Aorta (tissue), 5 donors: ENCODE measurements at places on chromosomes 2 and 18. TPM values are rescaled to one million over a fixed set of nuclear protein-coding genes. Genes with fewer than 3 reads are reported as not detected.

The CBLN2 gene
- not detected for total RNA-seq

The CDK15 gene
- 7.7 TPM for total RNA-seq

The CROCC2 gene
- 0.45 TPM for total RNA-seq

The PFN4 gene
- total RNA-seq = 0.93 TPM

The KLF11 gene
- total RNA-seq = 30.7 TPM

DNA sequence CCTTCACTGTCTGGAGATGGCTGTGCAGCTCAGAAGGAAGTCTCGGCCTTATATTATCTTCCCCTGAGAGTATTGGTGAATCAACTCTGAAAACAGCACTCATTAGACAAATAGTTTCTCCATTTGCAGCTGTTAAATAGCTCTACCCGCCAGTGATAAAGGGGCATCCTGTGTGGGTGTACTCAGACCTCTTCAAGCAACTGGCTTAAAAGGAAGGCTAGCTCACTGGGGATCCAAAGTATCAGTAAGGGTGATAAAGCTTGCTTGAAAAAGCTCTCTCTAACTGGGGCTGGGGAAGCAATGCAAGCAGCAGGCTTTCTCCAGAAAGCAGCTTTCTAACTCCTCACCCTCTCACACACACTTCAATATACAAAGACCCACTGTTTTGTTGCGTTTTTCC is 64.9 kb upstream of the PSMD14 start:
- no peaks in the 10 kb centered on the region for H3K27me3 ChIP-seq
- H3K36me3 ChIP-seq = no peaks in the 10 kb centered on the region
- DNase-seq = no peak
- no peaks in the 10 kb centered on the region for H3K4me1 ChIP-seq

GRCh38 chr2:86304416-86304815 is 33.0 kb downstream of the REEP1 start:
- no peaks in the 10 kb centered on the region for H3K27me3 ChIP-seq
- no peak for DNase-seq
- H3K36me3 ChIP-seq = no peaks in the 10 kb centered on the region
- H3K4me1 ChIP-seq = no peaks in the 10 kb centered on the region

DNA sequence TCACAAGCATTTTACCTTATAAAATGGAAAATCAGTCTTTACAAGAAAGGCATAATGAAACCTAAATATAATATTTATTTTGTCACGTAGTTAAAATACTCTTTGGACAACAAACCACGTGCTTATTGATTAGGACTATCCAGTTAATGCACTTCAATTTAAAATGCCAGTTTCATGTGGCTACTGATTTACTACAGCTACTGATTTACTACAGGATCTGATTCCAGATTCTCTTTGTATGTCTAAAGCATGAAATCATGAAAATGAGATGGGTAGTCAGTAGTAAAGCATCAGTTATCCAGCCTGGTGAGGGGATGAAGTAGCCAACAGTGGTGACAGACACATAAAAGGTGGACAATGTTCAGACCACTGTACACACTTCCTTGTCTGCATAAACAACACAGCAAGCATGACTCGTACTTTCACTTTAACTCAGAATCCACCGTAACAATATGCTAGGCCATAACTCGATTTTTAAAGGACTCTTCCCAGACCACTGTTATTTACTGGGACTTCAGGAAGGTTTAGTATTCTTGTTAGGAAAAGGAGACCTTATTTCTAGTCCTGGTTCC is 24.9 kb downstream of the ACAA2 start:
- no peak for DNase-seq
- H3K4me3 ChIP-seq = no peak overlapping the region
- H3K4me1 ChIP-seq = no peaks in the 10 kb centered on the region

- no peaks in the 10 kb centered on the region for H3K4me1 ChIP-seq
- no peak overlapping the region for H3K27ac ChIP-seq
Observed at GRCh38 chr2:74051504-74051903, 66.8 kb downstream of the TET3 start.

DNA sequence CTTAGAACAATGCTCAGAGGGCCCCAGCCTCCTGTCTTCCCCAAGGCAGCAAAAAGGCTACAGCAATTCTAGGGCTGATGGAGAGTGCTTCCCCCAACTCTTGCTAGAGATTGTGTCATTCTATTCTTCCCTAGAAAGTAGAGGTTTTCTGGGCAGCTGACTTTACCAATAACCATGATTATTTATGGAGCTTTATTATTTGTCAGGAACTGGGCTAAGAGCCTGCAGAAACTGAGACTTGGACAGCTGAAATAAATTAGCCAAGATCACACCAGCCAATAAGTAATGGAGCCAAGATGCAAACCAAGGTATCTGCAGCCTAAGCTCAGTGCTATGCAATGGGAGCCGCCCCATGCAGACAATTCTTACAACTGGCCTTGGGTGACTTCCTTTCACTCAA is 84.8 kb downstream of the CCBE1 start:
- no peak overlapping the region for H3K4me3 ChIP-seq
- H3K36me3 ChIP-seq = no peaks in the 10 kb centered on the region
- H3K27me3 ChIP-seq = peaks cover 3% of the 10 kb centered on the region

- no peaks in the 10 kb centered on the region for H3K36me3 ChIP-seq
- no peaks in the 10 kb centered on the region for H3K4me1 ChIP-seq
- no peaks in the 10 kb centered on the region for H3K27me3 ChIP-seq
- no peak overlapping the region for H3K4me3 ChIP-seq
- DNase-seq = no peak
Observed at GRCh38 chr2:105919826-105920225, 175.1 kb downstream of the NCK2 start.

DNA sequence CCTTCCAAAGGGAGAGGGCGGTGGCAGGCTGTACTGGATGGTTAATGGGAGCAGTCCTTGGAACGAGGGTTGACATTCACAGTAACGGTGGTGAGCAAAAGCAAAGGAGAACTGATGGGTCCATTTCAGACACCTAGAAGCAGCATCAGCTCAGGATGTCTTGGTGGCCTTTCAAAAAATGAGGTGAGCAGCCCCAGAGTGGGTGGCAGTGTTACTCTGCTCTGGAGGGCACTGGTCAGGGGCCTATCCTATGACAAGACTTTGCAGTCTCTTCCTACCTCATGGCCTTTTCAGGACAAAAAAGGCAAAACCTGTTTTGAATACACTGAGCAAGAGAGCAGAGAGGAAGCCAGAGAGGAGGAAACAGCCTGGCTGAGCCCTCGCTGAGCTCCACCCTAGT is 23.5 kb downstream of the CAPN14 start:
- H3K36me3 ChIP-seq = no peaks in the 10 kb centered on the region
- H3K4me3 ChIP-seq = no peak overlapping the region
- H3K27ac ChIP-seq = no peak overlapping the region
- no peak for DNase-seq

DNA sequence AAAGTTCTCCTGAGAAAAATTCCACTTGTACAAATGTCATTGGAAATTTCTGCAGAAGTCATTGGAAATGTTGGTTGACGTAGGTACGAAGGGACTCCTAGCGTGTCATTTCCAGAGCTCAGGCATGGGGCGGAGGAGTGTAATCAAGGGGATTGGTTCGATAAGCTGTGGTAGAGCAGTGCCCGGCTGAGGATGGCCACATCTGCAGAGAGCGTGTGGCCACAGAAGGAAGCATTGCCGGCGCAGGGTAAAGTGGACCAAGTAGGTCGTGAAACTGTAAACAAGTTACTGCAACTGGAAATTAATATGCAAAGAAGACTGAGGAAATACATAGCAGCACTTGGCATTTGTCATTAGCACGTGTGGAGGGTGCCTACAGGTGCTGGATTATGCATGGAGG is 101.8 kb downstream of the DGKD start:
- no peak overlapping the region for H3K4me3 ChIP-seq
- DNase-seq = peak; percentile 24
- H3K27me3 ChIP-seq = no peaks in the 10 kb centered on the region
- no peak overlapping the region for H3K27ac ChIP-seq

GRCh38 chr2:232236200-232236599 is 142.4 kb upstream of the ALPP start:
- H3K27me3 ChIP-seq = no peaks in the 10 kb centered on the region
- H3K36me3 ChIP-seq = no peaks in the 10 kb centered on the region
- no peak for DNase-seq
- H3K27ac ChIP-seq = no peak overlapping the region
- H3K4me1 ChIP-seq = no peaks in the 10 kb centered on the region

DNA sequence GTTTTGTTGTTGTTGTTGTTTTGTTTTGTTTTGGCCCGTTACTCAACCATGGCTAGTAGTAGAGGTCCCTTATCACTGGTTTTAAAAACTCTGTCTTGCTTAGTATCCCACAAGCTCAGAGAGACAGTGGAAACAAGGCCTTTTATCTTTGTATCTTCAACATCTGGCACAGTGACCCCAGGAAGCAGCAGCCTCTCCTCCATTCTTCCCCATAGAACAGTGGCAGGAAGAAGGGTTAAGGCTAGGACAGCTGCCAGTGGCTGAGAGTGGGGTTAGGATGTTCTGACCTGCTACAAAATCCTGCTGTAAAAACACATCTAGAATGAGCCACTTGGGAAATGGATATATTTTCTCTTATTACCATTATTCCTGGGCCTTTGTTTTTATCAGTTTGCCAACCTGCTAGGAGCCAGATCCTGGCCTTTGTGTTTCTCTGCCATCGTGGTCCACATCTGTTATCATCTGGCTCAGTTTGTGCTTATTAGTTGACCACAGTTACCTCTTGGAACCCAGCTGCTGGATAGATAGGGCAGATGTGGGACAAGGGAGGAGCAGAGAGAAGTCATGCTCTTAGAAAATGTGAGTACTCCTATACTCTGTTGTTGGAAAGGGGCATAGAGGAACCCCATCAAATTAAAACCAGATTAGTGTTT is 246.8 kb downstream of the AGPS start:
- H3K27me3 ChIP-seq = no peaks in the 10 kb centered on the region
- H3K36me3 ChIP-seq = no peaks in the 10 kb centered on the region
- no peak overlapping the region for H3K27ac ChIP-seq

- H3K4me1 ChIP-seq = no peaks in the 10 kb centered on the region
- no peak overlapping the region for H3K27ac ChIP-seq
- H3K36me3 ChIP-seq = no peaks in the 10 kb centered on the region
- no peak for DNase-seq
- H3K4me3 ChIP-seq = no peak overlapping the region
Observed at GRCh38 chr2:168355121-168355520, 101.0 kb upstream of the CERS6 start.

GRCh38 chr2:132577686-132578085 is 92.3 kb downstream of the LYPD1 start:
- no peak for DNase-seq
- no peaks in the 10 kb centered on the region for H3K27me3 ChIP-seq
- H3K4me1 ChIP-seq = no peaks in the 10 kb centered on the region
- H3K27ac ChIP-seq = no peak overlapping the region

DNA sequence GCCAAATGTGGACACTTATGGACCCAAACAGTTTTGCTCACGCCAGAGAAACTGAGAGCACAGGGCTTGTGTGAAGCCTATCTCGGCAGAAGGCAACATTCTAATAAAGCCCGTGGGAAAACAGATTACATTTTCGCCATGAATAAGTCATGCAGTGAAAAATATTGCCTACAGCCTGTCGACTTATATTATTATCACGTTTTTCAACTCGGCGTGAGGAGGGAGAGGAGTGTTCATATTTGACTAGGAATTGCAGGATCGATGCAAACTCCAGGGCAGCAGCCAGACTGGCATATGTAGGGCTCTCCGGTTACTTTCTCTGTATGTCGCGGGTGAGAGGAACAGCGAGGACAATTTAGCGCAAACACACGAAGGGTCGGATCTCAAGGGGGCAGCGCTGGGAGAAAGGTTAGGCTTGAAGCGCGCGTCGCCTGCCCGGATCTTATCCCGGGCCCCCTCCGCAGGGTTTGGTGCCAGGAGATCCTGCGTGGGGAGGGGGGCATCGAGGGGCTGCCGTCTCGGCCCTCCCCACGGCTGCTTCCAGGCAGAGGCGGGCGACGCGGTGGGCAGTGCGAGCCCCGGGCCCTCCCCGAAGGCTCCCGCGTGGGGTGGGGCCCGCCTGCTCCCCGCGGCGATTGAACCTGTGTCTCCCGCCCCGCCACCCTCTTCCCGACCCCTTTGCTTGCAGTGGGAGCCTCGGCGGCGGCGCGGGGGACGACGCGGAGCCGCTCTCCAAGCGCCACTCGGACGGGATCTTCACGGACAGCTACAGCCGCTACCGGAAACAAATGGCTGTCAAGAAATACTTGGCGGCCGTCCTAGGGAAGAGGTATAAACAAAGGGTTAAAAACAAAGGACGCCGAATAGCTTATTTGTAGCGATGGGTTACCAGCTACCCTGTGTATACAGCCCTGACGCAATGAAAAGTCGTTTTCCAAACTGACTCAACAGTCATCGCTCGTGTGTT is 4.4 kb downstream of the ADCYAP1 start:
- no peaks in the 10 kb centered on the region for H3K27me3 ChIP-seq
- H3K27ac ChIP-seq = no peak overlapping the region
- peak overlapping the region; percentile 53 for H3K4me3 ChIP-seq

GRCh38 chr2:109494351-109494750 is 119.4 kb downstream of the SEPTIN10 start:
- H3K36me3 ChIP-seq = no peaks in the 10 kb centered on the region
- no peaks in the 10 kb centered on the region for H3K4me1 ChIP-seq
- H3K27ac ChIP-seq = no peak overlapping the region

DNA sequence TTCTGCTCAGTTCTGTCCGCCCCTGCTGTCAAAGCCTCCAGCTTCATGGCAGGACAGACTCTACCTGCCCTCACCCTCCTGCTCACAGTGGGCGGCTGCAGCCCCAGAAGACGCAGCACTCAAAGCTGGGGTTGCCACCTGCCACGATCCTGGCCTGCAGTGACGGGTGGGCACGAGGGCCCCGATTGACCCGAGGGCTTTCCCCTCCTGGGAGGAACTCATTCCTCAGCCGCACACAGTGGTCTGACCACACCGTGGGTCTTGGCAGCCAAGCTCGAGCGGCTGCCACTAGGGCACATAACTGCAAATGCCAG is 47.1 kb downstream of the HS6ST1 start:
- no peaks in the 10 kb centered on the region for H3K36me3 ChIP-seq
- H3K27ac ChIP-seq = no peak overlapping the region
- no peak overlapping the region for H3K4me3 ChIP-seq
- no peaks in the 10 kb centered on the region for H3K4me1 ChIP-seq

GRCh38 chr2:24881623-24882022 is 38.4 kb downstream of the ADCY3 start:
- no peak for DNase-seq
- H3K4me1 ChIP-seq = no peaks in the 10 kb centered on the region
- no peaks in the 10 kb centered on the region for H3K27me3 ChIP-seq
- H3K4me3 ChIP-seq = no peak overlapping the region

DNA sequence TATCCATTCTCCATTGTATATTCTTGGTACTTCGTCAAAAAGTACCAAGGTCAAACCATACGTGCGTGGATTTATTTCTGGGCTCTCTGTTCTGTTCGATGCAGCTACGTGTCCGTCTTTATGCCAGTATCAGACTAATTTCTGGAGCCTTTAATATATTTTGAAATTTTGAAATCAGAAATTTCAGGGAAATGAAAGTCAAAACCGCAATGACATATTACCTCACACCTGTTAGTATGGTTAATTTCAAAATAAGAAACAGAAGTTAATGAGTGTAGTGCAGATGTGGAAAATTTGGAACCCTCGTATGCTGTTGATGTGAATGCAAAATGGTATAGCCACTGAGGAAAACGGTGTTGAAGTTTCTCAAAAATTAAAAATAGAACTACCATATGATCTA is 156.1 kb upstream of the TRIB2 start:
- no peaks in the 10 kb centered on the region for H3K27me3 ChIP-seq
- H3K27ac ChIP-seq = no peak overlapping the region
- no peaks in the 10 kb centered on the region for H3K36me3 ChIP-seq
- peaks cover 6% of the 10 kb centered on the region for H3K4me1 ChIP-seq
